ENCODE measurements at places on chromosomes 2 and 18.

DNA sequence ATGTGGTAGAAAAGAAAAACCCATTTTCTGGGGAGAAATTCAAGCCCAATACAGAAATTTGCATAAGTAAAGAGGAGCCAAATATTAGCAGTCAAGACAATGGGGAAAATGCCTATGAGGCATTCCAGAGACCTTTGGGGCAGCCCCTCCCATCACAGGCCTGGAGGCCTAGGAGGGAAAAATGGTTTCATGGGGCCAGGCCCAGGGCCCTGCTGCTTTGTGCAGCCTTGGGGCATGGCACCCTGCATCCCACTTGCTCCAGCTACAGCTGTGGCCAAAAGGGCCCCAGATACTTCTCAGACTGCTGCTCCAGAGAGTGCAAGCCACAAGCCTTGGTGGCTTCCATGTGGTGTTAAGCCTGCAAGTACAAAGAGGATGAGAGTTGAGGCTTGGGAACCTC is 51.3 kb upstream of the CYP1B1 start:
- no peak for DNase-seq

DNA sequence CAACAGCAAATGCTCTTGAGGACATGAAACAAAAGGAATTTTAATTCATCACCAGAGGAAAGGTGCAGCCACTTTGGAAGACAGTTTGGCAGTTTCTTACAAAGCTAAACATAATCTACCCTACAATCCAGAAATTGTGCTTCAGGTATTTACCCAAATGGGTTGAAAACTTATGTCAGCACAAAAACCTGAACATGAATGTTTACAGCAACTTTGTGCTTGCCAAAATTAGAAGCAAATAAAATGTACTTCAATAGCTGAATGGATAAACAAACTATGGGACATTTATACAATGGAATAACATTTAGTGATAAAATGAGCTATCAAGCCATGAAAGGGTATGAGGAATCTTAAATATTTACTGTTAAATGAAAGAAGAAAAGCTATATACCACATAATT is 6.9 kb upstream of the MAP2 start:
- no peak for DNase-seq

DNA sequence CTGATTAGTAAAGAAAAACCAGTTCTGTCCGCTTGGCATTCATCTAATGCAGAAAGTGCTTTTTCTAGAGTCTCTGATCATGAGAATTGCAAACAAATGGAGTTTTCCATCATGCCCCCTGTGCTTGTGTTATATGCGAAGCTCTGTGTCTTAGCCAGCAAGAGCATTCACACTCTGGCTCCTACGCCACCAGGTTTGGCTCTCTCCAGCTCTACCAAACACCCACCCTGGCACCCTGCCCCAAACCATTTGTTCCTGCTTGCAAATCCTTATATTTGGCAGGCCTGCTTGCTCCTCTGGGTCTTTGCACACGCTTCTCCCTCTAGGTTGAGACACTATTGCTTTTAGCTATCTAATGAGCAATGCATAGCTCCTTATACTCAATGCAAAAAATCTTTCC is 204.1 kb upstream of the CYRIA start:
- DNase-seq = no peak

- peak; percentile 52 for DNase-seq
These were observed 155.8 kb downstream of the COL6A3 start for GRCh38 chr2:237258116-237258515.

DNA sequence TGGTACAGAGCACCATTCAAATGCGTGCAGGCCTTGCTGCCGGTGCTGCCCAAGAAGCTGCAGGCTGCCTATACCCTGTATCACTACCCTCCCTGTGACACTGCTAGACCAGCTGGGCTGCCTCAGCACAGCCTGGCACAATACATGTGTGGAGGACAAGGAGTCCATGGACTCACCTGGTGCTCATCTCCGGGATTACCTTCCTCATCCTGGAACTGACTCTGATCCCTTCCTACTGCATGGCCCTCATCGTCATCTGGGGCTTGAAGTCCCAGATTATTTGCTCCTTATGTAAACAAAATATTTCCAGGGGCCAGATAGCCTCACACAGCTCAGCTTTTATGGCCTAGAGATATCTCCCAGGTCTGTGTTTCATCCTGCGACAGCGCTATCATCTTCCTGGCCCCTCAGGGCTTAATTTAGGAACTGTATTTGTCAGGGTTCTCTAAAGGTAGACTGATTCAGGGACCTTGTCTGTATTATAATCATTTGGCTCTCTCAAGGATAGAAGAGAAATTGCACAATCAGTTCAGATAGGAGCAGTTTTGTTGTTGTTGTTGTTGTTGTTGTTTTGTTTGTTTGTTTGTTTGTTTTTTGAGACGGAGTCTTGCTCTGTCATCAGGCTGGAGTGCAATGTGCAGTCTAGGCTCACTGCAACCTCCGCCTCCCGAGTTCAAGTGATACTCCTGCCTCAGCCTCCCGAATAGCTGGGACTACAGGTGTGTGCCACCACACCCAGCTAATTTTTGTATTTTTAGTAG is 42.9 kb downstream of the WDR75 start:
- DNase-seq = no peak

DNA sequence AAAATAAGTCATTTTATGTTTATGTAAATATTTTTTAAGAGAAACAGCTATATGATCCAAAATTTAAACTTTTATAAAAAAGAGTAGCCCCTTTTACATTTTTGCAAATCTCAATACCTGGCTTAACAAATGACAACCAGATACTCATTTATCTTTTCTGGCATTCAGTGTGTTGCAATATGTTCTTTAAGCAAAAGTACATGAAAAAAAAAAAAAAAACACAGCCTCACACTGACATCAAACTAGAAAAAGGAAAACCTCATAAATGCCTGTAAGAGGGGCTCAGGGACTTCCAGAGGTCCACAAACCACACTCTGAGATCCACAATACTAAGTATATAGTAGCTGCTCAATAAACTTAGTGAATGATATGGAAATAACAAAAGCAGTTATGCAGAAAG is 21.9 kb downstream of the PPP4R3B start:
- no peak for DNase-seq

DNA sequence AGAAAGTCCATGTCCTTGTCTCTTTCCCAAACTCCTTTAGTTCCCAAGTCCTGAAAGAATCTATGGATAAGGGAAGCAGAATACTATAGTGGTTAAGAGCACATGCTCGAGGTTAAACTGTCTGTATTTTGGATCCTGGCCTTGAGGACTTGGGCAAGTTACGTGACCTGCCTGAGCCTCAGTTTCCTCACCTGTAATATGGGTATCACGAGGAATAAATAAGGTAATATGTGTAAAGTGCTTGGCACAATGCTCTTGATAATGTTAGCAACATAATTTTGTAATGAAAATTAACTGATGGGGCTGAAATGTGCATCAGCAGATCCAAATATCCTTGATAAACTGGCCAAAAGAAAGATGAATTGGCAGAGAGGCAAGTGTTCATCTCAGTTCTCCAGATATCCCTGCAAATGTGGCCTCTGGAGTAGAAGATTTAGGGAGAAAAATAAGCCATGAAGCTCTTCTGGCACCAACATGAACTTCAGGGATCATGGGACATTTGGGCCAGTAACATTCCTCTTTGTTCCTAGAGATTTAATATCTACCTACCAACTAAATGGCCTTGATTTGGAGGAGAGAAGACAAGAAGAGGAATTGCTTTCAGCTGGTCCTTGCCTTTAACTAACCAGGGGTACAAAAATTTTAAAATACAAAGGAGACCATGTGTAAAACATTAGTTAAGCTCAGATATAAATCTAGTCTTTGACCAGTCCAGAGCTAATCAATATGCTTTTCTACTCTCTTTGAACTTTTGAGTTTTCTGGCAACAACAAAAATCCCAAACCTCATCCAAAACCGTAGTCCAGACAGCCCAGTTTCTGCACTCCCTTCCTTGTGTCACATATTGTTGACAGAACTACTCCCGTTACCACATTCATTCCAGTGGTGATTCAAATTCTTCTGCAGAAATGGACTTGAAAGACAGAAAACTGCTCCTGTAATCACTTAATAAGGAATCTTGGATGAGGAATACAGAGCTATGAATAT is 52.7 kb upstream of the EML4 start:
- DNase-seq = peak; percentile 85
